Tracheal epithelial cell (primary cell): ENCODE measurements at places on chromosomes 11 and 22. TPM values are rescaled to one million over a fixed set of nuclear protein-coding genes. Genes with fewer than 3 reads are reported as not detected.

C11orf16 gene
- not detected in 2 replicates for total RNA-seq

CAVIN3 gene
- total RNA-seq: 39.2 and 50.1 TPM in 2 replicates

DCDC1 gene
- total RNA-seq: under 0.01 and 0.21 TPM in 2 replicates

HTR3A gene
- total RNA-seq: 0.21 TPM in 1 of 2 replicates, not detected in the other
